Colonic mucosa (tissue), 4 donors: ENCODE measurements at places on chromosomes 6 and 20. TPM values are rescaled to one million over a fixed set of nuclear protein-coding genes. Genes with fewer than 3 reads are reported as not detected.

DNA sequence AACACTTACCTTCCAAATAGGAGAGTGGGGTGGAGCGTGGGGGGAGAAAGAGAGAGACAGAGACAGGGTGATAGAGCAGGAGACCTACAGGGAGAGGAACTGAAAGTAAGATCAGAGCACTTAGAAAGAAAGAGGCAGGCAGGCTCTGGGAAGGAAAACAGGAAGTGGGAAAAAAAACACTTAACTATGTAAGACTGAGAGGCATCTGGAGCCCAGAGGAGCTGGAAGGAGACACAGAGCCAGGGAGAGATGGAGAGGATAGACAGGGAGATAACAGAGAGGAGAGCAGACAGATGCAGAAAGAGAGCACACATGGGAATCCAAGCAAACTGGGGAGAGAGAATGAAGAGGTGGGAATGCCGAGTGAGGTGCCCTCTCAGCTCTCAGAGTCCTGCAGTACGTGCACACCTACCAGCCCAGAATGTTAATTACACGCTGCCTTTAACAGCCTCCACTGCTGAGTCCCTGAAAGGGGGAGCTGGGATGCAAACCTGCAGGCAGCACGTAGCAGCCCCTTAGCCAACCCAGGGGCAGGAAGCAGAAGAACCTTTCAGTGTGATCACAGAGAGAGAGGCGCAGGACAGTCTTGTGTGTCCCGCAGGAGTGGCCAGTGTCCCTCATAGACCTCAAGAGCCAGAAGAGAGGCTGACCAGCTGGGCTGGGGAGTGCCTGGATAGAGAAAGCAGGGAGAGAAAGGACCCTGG, 132.7 kb upstream of the LRFN2 start:
- no peak for DNase-seq

DNA sequence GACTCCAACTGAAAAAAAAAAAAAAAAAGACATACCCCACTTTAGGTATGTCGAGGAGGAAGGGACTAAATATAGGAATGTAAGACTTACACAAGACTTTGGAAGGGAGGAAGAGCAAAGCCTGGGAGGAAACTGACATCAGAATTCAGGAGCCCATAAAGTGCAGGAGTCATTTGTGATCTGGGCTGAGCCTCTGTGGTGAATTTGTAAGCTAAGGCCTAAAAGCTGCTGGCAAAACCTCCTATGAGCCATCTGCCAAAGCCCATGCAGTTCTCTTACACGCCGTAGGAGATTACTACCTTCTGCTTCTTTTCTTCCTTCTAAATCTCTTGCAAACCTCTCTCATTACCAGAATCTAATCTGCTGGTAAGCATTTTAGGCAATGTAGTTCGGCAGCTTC, 52.0 kb upstream of the THEMIS start:
- DNase-seq: no peak

DNA sequence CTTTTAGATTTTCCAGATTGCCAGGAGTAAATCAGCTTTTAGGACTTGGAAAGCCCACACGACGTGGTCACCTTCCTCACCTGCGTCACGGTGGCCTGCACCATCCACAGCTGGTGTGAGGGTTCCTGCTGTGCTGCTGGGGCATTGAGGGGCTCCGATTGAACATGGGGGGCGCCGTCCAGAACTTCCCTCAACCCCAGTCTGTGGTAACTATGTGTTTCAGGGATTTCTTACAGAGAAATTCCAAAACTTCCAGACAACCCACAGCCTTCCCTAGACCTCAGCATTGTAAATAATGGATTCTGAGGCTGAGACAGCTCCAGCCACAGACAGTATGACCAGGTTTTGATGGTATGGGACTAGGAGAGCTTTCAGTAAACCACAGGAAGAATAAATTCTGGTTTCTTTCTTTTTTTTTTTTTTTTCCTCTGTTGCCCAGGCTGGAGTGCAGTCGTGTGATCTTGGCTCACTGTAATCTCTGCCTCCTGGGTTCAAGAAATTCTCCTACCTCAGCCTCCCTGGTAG, 46.7 kb upstream of the IRF4 start:
- DNase-seq: no peak

- DNase-seq: no peak
Observed at GRCh38 chr6:84652356-84653026, 111.9 kb downstream of the TBX18 start.

- no peak for DNase-seq
Observed at GRCh38 chr6:140601021-140601808, 1226.8 kb upstream of the CITED2 start.

- no peak for DNase-seq
Observed at GRCh38 chr6:145241721-145242120, 493.6 kb downstream of the EPM2A start.

The PDE10A gene
- 0.37 TPM for total RNA-seq

The ZBTB22 gene
- total RNA-seq: 12.4 TPM

DNA sequence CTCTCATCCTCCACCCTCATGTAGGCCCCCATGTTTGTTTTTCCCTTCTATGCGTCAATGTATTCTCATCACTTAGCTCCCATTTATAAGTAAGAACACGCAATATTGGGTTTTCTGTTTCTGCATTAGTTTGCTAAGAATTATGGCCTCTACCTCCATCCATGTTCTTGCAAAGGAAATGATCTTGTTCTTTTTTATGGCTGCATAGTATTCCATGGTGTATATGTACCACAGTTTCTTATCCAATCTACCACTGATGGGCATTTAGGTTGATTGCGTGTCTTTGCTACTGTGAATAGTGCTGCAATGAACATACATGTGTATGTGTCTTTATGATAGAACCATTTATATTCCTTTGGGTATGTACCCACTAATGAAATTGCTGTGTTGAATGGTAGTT, 200.0 kb downstream of the ADGRG6 start:
- DNase-seq: no peak

The PRND gene
- 0.27 TPM for total RNA-seq

The OOEP gene
- total RNA-seq: not detected

DNA sequence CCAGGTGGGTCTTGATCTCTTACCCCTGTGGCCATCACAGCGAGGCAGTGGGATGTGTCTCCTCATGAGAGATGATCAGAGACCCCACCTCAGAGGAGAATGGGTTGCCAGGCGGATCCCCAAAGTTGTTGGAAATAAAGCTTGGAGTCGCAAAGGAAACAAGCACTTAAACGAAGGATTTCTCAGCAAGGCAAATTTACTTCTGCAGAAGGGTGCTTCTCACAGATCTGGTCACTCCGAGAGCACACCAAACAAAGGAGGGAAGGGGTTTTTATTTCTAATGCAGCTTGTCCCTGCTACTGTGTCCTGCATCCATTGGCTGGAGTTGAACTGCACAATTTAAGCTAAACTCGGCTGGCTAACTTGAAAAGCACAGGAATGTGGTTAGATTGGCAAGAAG, 466.6 kb upstream of the EYS start:
- DNase-seq: no peak
